ELR (cell line): ENCODE measurements at places on chromosomes 12 and 14.
A peak's percentile ranks its signal among the peaks of the same experiment; 100 is the strongest.

DNA sequence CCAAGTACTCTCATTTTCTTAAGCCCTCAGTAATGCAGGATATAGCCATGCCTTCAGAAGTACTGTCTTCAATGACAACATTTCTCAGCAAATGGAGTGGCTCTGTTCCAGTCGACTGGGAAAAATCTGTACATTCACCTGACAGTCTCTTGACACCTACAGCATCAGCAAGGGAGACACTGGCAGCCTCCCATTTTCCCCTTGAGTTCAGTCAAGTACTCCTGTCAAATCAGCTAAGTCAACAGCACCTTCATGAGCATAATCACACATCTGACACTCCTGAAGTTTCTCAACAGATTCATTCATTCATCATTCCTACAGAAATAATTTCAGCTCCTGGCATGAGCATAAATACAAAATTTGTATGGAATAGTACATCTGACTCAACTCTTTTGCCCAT is 46.1 kb downstream of the INTS13 start:
- DNase-seq: no peak

DNA sequence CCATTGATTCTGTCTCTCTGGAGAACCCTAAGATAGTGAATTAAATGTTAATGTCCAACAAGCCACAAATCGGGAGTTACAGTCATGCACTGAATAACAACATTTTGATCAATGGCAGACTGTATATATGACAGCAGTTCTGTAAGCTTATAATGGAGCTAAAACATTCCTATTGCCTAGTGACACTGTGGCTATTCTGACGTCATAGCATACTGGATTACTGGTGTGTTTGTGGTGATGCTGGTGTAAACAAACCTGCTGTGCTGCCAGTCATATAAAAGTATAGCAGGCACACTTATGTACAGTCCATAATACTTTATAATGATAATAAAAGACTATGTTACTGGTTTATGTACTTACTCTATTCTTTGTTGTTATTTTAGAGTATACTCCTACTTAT is 56.7 kb upstream of the BICD1 start:
- peak; percentile 68 for DNase-seq

- DNase-seq: no peak
These were observed 11.5 kb downstream of the NFYB start for GRCh38 chr12:104126548-104126947.

DNA sequence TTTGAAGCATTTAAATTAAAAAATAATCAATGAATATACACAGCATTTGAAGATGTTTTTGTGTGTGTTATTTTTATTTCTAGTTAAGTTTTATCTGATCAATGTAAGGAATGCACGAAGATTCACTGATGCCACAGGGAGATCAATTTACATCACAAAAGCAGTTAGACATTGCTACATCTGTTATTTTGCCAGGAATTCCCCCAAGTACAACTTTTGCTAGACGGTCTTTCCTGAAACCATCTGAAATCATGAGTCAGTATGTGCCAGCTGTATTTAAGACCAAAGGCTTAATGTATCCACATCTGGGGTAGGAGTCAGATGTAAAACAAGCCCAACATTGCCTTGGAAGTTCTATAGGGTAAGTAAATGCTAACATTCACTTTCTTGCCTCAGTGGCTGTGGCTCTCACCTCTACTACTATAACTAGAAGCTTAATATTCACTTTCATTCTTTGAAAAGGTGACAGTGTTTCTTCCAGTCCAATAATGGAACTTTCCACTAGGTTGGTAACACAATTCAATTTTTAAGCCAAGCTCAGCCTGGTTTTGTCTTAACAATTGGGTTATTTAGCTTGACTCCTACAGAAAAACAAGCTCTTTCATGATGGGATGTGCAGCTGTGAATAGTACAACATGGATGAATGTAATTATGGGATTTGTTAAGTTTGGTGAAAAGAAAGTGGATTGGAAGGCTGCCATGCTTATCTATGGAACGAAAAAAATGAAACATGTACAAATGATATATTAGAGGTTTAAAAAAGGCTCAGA is 385.4 kb upstream of the TMEM132C start:
- no peak for DNase-seq

DNA sequence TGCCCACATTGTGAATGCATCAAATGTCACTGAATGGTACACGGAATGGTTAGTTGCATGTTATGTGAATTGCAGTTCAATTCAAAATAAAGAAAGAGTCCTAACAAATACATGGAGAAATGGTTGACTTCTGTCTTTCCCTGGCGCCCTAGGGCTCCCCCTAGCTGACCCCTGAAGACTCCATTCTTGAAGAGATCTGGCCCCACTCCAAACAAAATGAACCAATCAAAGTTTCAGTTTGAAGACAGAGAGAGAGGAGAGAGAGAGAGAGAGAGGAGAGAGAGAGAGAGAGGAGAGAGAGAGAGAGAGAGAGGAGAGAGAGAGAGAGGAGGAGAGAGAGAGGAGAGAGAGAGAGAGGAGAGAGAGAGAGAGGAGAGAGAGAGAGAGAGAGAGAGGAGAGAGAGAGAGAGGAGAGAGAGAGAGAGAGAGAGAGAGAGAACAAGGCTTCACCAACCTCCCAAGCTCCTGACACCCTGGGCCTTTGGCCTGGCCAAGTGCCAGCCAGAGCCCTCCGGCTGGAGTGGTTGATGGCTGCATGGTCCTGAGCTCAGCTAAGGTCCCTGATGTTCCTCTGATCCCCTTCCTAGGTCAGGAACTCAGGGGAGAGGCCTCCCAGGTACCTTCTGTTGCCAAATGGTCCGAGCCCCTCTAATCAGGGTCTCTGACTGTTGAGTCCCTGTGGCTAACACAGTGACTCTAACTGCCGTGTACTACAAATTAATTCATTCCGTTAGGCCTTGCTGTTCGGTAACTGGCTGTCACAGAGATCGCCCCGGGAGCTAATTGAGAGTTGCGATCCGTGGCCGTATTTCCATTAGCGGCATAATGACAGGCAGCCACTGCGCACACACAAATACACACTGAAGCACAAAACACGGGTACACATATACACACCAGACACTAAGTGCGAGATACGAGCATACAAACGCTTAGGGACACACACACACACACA is 188.8 kb downstream of the ESRRB start:
- DNase-seq: peak; percentile 33

DNA sequence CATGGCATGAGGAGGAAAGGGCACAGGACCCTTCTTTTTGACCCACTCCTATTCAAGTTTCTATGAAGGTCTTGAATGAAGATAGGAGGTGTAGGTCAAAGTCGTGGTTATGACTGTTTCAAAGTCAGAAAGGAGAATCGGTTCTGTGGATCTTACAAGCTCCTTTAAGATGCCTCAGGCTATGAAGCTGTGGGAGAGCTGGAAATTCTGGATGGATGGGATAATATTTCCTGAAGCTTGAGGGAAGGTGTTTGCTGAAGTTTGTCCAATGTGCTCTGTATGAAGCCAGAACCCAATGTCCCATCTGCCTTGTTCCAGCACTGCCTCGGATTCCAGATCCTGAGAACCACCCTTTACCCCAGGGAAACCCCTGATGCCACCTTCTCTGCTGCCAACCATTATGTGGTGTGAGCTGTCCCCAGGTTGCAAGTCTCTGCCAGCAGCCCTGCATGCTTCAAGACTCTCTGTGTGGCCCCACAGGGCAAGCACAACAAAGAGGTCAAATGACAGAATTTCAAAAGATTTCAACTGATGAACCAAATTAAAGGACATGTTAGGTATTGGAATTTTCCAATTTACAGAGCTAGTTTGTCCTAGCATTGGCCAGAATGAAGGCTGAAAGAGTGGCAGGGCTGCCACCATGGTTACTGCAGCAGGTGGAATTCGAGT is 472.0 kb downstream of the RGS6 start:
- no peak for DNase-seq

DNA sequence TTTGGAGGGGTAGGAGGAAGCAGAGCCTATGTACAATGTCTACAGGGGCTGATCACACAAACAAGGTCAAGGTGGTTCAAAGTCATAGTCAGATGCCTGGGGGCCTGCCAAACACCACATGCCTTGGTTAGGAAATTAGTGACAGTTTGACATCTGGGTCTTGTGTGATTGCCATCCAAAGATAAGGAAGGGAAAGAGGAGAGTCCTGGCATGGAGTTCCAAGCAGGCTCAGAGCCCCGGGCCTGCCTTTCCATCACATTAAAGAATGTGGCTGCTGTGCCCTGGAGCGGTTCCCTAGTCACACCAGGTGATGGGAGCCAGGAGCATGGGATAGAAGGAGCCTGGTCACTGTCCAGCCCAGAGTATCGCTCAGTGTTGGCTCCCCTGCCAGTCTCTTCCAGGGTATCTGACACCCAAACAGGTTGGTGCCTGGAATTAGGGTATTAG is 53.6 kb upstream of the BCL2L14 start:
- DNase-seq: no peak

- DNase-seq: no peak
These were observed 12.8 kb upstream of the ACVR1B start for GRCh38 chr12:51938726-51939125.

DNA sequence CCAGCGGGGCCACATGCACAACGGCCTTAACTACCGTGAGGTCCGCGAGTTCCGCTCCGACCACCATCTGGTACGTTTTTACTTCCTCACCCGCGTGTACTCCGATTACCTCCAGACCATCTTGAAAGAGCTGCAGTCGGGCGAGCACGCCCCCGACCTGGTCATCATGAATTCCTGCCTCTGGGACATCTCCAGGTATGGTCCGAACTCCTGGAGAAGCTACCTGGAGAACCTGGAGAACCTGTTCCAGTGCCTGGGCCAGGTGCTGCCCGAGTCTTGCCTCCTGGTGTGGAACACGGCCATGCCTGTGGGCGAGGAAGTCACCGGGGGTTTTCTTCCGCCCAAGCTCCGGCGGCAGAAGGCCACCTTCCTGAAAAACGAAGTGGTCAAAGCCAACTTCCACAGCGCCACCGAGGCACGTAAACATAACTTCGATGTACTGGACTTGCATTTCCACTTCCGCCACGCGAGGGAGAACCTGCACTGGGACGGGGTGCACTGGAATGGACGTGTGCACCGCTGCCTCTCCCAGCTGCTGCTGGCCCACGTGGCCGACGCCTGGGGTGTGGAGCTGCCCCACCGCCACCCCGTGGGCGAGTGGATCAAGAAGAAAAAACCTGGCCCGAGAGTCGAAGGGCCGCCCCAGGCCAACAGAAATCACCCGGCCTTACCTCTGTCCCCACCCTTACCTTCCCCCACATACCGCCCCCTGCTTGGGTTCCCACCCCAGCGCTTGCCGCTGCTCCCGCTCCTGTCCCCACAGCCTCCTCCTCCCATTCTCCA is 155.7 kb upstream of the AMIGO2 start:
- no peak for DNase-seq

GRCh38 chr12:94806617-94807016 is 156.3 kb upstream of the TMCC3 start:
- no peak for DNase-seq

DNA sequence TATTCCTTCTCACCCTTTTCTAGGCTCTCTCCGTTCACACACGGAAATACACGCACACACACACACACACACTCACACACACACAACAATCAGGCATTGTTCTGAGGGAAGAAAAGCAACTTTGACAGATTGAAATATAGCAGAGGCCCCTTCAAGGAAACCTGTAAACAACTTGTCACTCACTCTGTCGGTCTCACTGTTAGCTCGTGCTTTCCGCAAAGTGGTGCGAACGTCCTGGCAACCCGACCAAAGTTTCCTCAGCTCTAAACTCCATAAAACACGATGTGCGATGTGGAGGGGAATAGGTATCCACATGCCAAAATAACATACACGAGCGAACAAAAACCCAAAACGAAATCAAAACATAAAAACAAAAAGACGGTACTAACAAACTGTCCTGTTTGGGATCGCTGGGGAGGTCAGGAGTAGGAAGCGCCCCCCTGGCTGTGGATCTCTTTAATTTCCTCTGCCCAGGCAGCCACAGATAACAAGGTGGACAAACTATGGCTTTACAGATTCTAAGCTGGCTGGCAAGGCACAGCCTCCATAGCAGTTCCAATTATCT is 822 bp upstream of the SOX5 start:
- DNase-seq: no peak

DNA sequence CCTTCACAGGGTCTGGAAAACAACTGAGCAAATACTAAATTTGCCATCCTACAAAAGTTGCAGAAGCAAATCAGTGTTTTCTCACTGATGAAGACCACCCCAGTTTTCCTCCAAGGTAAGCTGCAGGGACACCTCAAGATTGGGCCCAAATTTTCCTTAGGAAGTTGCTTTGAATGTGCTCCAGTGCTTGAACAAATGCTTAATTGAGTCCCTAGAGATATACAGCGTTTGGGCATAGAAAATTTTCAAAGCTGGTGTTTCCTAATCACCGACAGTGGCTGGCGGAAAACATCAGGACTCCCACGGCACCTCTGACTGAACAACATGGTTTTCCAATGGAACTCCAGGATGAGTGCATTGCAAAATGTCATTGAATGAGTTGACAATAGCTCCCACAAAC is 92.5 kb upstream of the HMGA2 start:
- no peak for DNase-seq

- DNase-seq: peak; percentile 34
These were observed 164.7 kb upstream of the TBX3 start for GRCh38 chr12:114848666-114849065.

- DNase-seq: peak; percentile 93
These were observed 169.9 kb upstream of the HIF1A start for GRCh38 chr14:61525293-61526011.

- no peak for DNase-seq
These were observed 177.5 kb upstream of the RTL1 start for GRCh38 chr14:101080922-101081593.

DNA sequence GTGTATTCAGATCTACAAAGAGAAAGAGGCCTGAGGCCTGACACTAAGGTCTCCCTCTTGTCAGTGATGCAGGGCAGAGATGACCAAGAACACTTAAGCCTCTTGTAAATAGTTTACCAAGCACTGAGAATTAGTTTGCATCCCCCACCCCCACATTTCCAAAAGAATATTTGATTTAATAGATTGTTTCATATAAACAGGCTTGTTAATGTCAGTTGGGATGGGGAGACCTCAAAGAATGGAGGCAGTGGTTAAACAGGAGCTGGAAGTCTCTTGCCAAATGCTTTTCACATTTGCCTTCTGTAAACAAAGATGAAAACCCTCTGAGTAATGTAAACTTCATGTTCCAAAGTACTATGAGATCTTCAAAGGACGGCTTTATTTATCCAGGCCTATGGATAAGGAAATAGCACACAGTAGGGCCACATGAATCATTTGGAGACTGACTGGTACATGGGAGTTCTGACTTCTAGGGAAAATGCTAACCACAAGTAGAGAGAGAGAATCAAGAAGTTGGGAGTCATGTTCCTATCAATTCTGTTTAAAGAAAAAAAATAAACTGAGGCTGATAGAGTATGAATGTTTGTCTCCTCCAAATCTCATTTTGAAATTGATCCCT is 234.7 kb downstream of the ANO2 start:
- DNase-seq: no peak

- no peak for DNase-seq
These were observed 19.3 kb downstream of the JAG2 start for GRCh38 chr14:105149146-105149781.
